Stimulated activated CD4-positive, alpha-beta T cell treated with anti-CD3 and anti-CD28 coated beads, Interleukin-4, amount 100 ng/mL, for 24 hours (primary cell): ENCODE measurements at places on chromosomes 1 and 21.

GRCh38 chr1:3481836-3482375 lies 27.4 kb downstream of the ARHGEF16 start:
- no peak for DNase-seq

DNA sequence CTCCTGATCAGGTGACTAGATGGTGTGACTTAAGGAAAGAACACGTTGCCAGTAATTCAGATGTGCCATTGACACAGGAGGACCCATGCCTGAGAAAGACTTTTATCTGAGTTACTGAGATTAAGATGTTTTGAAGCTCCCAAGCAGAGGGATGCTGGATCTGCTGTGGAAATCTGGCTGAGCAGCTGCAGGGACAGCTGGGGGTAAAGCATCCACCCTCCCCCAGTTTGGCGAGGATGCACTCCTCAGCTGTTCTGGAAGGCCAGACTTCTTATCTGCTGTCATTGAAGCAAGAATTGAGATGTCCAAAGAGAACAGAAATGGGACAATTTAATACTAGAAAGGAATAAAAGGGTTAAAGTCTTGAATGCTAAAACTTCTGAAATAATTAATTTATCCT lies 25.7 kb downstream of the TTC3 start:
- DNase-seq, result no peak

- no peak for DNase-seq
These were observed 39.0 kb downstream of the TMCC2 start for GRCh38 chr1:205266611-205267305.

DNA sequence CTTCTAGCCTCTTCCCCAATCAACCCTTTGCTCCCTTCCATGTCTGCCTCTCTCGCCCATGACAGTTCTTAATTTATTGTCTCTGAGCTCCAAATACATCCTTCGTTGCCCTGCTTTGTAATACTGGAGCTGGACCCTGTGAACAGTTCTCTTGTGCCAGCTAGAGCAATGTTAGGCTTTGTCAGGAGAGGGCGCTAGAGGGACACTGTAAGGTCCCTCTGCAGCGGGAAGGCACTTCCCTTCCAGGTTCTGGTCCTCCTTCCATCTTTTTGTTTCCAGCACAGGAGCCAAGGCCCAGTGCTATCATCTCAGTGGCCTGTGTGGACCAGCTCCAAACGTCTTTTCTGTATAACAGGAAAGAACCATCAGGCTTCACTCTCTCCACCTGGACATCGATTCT lies 95.9 kb downstream of the PTPRU start:
- no peak for DNase-seq
